Fibroblast of skin of scalp (primary cell): ENCODE measurements at places on chromosomes 13 and 19.
A peak's percentile ranks its signal among the peaks of the same experiment; 100 is the strongest.

- DNase-seq, result no peak
Measured at GRCh38 chr13:25117312-25117711, 21.4 kb downstream of the PABPC3 start.

- DNase-seq, result no peak
Measured at GRCh38 chr13:24718192-24718965, 38.2 kb downstream of the ATP12A start.

DNA sequence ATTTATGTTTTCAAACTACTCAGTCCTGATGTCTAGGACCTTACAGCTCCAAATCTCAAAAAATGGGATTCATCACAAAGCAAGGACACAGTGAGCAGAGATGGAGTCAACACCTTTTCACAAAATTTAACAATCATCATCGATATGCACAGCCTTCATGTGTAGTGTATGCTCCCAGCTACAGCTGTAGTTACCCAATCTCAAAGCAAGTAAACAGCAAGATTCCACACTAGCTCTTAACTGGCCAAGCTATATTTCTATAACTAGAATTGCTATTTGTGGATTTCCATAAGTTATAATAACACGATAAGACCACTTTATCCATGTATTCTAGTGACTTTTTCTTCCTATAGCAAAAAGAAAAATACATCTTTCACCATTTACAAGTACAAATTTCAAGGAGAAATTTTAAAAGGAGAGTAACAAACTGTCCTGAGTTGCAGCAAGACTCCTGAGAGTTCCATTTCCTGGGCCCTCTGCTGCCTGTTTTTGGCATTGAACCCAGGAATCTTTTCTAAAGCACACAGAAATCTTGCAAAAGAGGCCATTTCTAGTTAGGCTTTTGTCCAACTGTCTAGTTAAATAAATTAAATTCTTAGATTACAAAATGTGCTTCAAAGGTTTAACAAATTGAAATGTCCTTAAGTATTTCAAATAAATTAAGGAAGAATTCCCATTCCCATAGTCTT, 460.6 kb downstream of the FGF14 start:
- peak; percentile 5 for DNase-seq

DNA sequence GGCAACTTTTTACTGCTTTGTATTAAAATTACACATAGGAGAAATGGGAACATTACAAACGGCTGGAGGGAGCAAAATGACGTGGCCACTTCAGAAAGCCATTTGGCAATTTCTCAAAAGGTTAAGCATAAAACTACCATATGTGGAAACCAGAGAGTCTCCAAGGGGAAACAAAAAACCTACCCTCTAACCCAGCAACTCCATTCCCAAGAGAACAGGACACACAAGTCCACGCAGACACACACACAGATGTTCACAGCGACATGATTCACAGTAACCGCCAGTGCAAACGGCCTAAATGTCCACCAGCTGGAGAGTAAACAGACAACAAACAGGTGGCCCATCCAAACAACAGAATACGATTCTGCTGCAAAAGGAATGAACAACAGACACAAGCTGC, 37.2 kb downstream of the STK24 start:
- peak; percentile 28 for DNase-seq

GRCh38 chr13:24892829-24893228, 128.9 kb downstream of the RNF17 start:
- DNase-seq, result no peak

DNA sequence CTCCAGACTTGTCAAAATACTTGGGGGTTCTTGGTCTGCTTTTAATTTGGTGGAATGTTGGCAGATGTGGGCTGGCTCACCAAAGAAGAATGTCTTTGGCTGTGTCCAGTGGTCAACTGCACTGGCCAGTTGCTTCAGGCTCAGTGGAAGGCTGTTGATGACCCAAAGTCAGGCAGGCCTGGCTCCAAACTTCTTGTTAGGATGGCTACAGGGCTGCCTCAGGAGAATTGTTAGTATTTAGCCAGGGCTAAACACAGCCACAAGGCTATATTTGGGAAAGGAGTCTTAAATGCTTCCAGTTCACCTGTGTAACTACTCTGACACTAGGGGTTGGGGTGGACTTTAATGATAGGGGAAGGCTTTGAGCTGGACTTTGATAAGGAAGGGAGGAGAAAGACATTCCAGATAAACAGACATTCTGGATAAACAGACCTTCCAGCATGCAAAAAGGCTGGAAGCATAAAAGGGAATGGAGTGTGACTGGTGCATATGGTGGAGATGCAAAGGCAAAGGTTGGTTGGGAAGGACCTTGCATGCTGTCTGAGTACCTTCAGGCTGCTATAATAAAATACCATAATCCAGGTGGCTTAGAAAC, 116.8 kb downstream of the FOXO1 start:
- no peak for DNase-seq

- no peak for DNase-seq
Measured at GRCh38 chr13:113577881-113578435, 6.6 kb upstream of the TFDP1 start.

DNA sequence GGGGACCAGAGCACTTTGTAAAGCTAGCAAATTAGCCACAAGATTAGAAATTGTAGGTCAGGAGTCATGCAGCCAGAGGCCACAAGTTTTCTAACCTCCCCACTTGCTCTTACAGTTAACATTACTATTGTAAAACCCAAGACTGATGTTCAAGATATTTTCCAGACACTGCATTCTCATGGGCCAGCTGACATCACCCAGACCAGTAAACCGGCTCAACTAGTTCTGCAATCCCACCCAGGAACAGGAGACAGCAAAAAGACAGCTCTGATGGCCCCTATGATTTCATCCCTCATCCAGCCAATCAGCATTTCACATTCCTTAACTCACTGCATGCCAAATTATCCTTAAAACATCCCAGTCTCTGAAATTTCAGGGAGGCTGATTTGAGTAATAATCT, 178.5 kb downstream of the PRR20E start:
- DNase-seq, result no peak

- peak; percentile 5 for DNase-seq
Measured at GRCh38 chr19:22545751-22546150, 88.4 kb upstream of the ZNF492 start.

DNA sequence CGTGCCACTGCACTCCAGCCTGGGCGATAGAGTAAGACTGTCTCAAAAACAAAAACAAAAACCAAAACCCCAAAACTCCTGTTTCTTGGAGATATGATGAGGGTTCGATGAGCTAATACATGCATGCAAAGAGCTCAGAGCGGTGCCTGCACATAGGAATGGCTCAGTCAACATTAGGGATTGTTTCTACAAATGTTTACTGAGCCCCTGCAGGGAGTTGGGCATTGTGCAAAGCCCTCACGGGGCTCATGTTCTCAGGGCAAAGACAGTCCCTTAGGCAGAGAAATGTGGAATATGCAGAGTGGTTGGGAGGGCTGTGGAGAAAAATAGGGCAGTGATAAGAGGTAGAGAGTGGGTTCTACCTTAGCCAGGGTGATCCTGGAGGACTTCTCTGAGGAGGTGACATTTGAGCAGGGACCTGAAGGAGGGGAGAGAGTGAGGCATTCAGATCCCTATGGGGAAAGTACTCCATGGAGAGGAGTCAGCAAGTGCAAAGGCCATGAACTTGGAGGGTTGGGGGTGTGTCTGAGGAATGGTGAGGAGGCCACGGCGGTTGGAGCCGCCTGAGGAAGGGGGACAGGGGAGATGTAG, 1.5 kb upstream of the EHD2 start:
- DNase-seq, result no peak

- DNase-seq, result no peak
Measured at GRCh38 chr13:109567315-109567714, 219.1 kb downstream of the IRS2 start.

DNA sequence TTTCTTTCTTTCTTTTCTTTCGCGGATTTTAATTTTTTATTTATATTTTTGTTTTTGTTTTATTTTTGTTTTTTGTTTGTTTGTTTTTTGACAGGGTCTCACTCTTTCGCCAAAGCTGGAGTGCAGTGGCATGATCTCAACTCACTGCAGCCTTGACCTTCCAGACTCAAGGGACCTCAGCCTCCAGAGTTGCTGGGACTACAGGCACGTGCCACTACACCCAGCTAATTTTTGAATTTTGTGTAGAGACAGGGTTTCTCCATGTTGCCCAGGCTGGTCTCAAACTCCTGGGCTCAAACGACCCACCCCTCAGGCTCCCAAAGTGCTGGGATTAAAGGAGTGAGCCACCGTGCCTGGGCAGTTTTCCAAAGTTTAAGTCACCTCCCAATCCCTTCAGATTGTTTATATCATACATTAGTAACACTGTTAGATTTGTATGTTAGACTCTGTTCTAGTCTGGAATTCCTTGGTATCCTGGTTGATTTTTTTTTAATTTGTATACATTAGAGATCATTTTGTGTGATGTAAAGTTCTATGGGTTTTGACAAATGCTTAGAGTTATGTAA, 597.3 kb downstream of the DCT start:
- DNase-seq, result peak; percentile 43
